Activated CD8-positive, alpha-beta T cell treated with anti-CD3 and anti-CD28 coated beads, Interleukin-2, amount 10 ng/mL, durations not matched to agents 7 days and 5 days (primary cell): ENCODE measurements at places on chromosomes 4 and X.

DNA sequence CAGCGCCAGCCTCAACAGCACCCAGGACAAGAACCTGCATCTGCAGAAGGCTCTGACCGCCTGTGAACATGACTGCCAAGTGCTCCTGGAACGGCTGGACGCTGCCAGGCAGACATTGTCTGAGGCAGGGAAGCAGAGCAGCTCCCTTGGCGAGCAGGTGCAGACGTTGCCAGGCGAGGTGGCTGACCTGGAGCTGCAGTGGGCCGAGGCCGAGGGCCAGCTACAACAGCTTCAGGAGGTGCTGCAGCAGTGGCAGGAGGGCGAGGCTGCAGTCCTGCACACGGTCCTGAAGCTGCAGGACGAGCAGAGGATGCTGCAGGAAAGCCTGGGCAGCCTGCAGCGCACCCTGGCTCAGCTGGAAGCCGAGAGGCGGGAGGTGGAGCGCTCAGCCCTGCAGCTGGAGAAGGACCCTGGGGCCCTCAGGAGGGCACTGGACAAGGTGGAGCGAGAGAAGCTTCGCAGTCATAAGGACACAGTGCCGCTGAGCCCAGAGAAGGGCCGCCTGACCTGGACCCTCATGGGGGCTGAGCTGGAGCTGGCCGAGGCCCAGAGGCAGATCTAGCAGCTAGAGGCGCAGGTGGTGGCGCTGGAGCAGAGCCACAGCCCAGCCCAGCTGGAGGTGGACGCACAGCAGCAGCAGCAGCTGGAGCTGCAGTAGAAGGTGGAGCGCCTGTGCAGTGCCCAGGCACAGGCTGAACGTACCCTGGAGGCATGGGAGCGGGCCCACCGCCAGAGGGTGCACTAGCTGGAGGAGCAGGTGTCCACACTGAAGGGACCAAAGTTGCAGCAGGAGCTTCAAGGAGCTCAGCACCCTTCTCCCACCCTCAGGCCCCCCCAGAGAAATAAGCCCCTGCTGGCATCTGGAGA, 16.4 kb downstream of the SMIM10L2A start:
- H3K36me3 ChIP-seq = no peaks in the 10 kb centered on the region
- no peak overlapping the region for H3K27ac ChIP-seq

DNA sequence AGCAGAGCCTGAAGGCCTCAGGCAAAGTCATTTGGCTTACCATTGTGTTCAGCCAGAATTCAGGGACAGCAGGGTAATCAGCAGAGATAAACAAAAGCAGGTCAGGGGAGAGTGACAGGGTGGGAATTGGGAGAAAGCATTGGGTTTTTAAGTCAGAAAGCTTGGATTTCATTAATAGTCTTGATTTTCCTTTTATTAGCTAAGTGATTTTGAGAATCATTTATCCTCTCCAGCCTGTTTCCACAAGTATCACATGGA, 410.1 kb downstream of the HNRNPD start:
- H3K27ac ChIP-seq = no peak overlapping the region
- H3K36me3 ChIP-seq = no peaks in the 10 kb centered on the region
- DNase-seq = no peak
- peaks cover 7% of the 10 kb centered on the region for H3K4me1 ChIP-seq
- H3K27me3 ChIP-seq = peaks cover 10% of the 10 kb centered on the region
- H3K4me3 ChIP-seq = no peak overlapping the region

- no peak overlapping the region for H3K27ac ChIP-seq
- peaks cover 2% of the 10 kb centered on the region for H3K36me3 ChIP-seq
- DNase-seq = no peak
- H3K4me1 ChIP-seq = peaks cover 37% of the 10 kb centered on the region
Observed at GRCh38 chrX:374596-374995, 12.1 kb downstream of the PPP2R3B start.

GRCh38 chr4:53520116-53520515, 71.2 kb downstream of the LNX1 start:
- H3K27me3 ChIP-seq = peaks cover 23% of the 10 kb centered on the region
- no peaks in the 10 kb centered on the region for H3K4me1 ChIP-seq
- H3K27ac ChIP-seq = no peak overlapping the region
- DNase-seq = no peak

GRCh38 chr4:95563638-95564337, 15.0 kb upstream of the UNC5C start:
- no peak overlapping the region for H3K27ac ChIP-seq
- DNase-seq = no peak
- no peaks in the 10 kb centered on the region for H3K4me1 ChIP-seq
- H3K36me3 ChIP-seq = no peaks in the 10 kb centered on the region

GRCh38 chr4:152089584-152089983, 328.8 kb upstream of the GATB start:
- peaks cover 28% of the 10 kb centered on the region for H3K4me1 ChIP-seq
- H3K27ac ChIP-seq = peak overlapping the region; percentile 55
- no peak overlapping the region for H3K4me3 ChIP-seq
- H3K27me3 ChIP-seq = no peaks in the 10 kb centered on the region
- no peak for DNase-seq

GRCh38 chr4:30172416-30172815, 547.8 kb upstream of the PCDH7 start:
- no peaks in the 10 kb centered on the region for H3K36me3 ChIP-seq
- no peak overlapping the region for H3K27ac ChIP-seq
- H3K27me3 ChIP-seq = no peaks in the 10 kb centered on the region
- DNase-seq = no peak

DNA sequence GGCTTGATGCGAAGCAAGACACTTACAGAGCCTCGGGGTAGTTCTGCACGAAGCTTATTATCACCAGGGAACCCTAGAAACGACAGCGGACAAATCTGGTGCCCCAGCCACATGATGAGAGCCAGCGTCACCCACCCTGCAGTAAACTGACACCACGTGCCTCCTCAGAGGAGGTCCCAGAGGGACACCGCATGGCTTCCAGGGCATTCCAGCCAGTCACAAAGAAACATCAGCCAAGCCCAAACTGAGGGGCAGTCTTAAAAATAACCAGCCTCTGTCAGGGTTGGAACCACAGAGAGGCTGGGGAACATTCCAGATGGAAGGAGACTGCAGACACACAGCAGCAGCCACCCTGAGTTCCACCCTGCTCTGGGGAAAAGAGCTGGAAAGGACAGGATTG, 36.6 kb upstream of the HGFAC start:
- H3K4me3 ChIP-seq = no peak overlapping the region
- H3K4me1 ChIP-seq = no peaks in the 10 kb centered on the region
- DNase-seq = no peak

DNA sequence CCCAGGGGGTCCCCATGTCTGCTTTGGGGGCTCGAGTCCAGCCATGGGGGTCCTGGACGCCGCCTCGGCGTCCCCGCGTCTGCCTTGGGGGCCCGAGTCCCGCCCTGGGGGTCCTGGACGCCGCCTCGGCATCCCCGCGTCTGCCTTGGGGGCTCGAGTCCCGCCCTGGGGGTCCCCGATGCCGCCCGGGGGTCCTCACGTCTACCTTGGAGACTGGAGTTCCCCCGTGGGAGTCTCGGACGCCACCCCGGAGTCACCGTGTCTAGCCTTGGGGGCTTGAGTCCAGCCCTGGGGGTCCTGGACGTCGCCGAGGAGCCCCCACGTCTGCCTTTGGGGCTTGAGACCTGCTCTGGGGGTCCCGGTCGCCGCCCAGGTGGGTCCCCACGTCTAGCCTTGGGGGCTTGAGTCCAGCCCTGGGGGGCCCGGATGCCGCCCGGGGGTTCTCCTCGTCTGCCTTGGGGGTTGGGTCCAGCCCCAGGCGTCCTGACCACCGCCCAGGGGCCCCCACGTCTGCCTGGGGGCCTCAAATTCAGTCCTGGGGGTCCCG, 1.1 kb upstream of the GTPBP6 start:
- H3K36me3 ChIP-seq = peaks cover 6% of the 10 kb centered on the region
- peak overlapping the region; percentile 84 for H3K4me3 ChIP-seq
- H3K27me3 ChIP-seq = no peaks in the 10 kb centered on the region
- no peak for DNase-seq
- H3K27ac ChIP-seq = peak overlapping the region; percentile 87
- peaks cover 30% of the 10 kb centered on the region for H3K4me1 ChIP-seq

DNA sequence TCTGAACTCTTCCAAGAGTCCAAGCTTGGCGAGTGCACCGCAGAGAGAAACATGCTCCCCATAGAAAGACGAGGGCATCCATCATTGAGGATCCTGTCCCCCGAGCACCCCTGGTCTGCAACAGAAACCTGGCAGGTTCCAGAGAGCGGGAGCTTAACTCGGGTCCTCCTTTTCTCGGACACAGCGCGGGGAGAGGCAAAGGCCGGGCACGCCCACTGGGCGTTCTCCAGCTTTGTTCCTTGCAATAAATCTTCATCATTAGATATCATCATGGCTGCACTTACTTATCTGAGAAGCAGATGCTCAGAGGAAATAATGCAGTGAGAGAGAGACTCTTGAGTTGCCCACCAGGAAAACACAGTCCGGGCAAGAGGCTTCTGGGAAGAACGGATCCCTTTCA, 90.1 kb upstream of the PSAPL1 start:
- no peak overlapping the region for H3K4me3 ChIP-seq
- DNase-seq = no peak
- no peaks in the 10 kb centered on the region for H3K36me3 ChIP-seq
- H3K27ac ChIP-seq = no peak overlapping the region
- peaks cover 19% of the 10 kb centered on the region for H3K4me1 ChIP-seq
- H3K27me3 ChIP-seq = peaks cover 26% of the 10 kb centered on the region

- H3K4me1 ChIP-seq = no peaks in the 10 kb centered on the region
- H3K27me3 ChIP-seq = no peaks in the 10 kb centered on the region
- no peaks in the 10 kb centered on the region for H3K36me3 ChIP-seq
- DNase-seq = no peak
- no peak overlapping the region for H3K4me3 ChIP-seq
Observed at GRCh38 chrX:135923353-135923752, 29.8 kb downstream of the SAGE1 start.

DNA sequence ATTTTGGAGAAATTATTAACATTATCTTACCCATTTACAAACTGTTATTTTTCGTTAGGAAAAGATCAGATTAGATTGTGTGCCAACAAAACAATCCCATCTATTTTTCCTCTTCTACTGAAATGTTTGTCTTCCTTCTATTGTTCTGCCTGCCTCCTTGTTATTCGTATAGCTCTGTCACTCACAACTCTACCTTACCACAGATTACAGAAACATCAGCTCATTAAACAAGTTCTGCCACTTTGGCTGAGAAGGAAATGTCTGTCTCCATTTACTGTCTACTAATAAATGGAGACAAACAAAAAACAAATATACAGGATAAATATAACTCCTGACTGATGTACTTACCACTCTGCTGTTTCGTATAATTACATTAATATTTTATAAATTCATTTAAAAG, 211.4 kb downstream of the ENOX2 start:
- H3K27me3 ChIP-seq = no peaks in the 10 kb centered on the region
- peaks cover 1% of the 10 kb centered on the region for H3K36me3 ChIP-seq
- no peaks in the 10 kb centered on the region for H3K4me1 ChIP-seq
- no peak overlapping the region for H3K27ac ChIP-seq
- DNase-seq = no peak
- no peak overlapping the region for H3K4me3 ChIP-seq

DNA sequence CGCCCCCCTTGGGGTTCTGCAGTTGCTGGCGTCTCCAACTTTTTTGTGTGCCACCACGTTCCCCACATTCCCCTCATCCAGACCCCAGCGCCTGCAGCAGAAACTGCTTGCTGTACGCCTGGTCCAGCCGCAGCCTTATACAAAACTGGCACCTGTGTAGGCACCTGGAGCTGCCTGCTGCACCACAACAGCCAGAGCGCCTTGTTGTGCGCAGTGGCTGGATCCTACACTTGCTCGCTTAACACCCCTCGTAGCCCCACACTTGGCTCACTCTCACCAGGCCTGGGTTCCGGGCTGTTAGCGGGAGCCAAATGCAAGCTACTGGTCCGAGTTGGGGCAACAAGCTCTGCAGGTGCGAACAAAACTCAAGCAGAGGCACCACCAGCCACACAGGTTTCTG, 136.8 kb downstream of the TECRL start:
- DNase-seq = no peak
- no peaks in the 10 kb centered on the region for H3K27me3 ChIP-seq
- H3K36me3 ChIP-seq = no peaks in the 10 kb centered on the region
- no peak overlapping the region for H3K27ac ChIP-seq

- DNase-seq = no peak
- H3K36me3 ChIP-seq = no peaks in the 10 kb centered on the region
- H3K4me3 ChIP-seq = no peak overlapping the region
- H3K27me3 ChIP-seq = peaks cover 66% of the 10 kb centered on the region
- H3K4me1 ChIP-seq = peaks cover 10% of the 10 kb centered on the region
Observed at GRCh38 chrX:119997570-119997969, 54.0 kb upstream of the NKAP start.

DNA sequence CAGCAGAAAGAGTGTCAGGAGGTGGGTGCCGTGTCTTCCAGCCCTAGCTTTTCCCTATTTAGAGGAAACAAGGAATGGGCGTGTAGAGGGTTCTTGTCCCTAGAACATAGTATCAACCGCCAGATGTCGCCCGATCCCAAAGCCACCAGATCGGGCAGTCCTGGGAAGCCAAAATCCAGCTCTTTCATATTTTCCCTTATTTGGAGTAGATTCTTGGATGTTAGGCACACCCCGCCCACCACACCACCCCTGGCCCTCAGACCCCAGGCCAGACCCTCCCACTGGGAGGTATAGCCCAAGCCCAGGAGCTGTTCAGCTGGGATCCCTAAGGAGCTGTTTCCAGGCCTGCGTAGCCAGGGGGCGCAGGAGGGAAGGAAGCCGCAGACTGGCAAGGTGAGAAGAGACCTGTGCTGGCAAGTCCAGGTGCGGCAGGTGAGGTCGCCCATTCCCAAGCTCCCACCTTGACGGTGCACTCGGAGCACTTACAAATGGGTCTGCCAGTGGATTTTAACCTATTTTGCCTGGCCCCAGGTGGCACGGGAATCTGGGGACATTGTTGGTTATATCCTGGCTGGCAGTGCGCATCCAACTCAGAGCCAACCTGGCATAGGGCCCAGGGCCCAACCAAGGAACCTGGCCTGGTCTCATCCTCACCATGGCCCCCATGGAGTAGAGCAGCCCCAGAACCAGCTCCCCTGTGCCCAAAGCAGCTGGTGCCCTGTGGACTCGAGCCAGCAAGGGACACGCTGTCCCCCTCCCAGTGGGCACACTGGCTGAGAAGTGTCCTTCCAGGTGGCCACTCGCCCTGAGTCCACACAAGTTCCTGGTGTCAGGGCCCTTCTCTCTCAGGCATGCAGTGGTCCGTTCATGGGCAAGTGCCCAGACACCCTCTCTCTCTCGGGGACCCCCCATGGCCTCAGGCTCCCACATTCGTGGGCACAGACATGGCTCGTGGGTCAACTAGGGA, 811 bp downstream of the FLNA start:
- no peaks in the 10 kb centered on the region for H3K27me3 ChIP-seq
- peak overlapping the region; percentile 72 for H3K27ac ChIP-seq
- H3K36me3 ChIP-seq = peaks cover 16% of the 10 kb centered on the region
- H3K4me1 ChIP-seq = peaks cover 31% of the 10 kb centered on the region

DNA sequence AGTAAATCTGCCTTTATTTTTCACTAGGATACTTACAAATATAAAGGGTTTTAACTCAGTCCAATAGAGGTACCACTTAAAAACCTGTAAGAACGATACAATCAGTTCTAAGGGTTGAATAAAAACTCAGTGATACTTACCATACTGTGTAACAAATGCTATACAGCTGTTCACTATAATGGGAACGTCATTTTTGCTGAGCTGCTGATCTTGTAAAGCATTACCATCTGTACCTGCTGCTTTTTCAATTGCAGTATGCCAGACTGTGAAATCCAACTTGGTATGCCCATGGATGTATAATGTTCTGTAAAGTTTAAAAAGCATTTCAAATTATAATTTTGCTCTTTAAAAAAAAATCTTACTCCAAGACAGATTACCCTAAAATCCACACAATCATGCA, 111.2 kb downstream of the ARAP2 start:
- no peaks in the 10 kb centered on the region for H3K27me3 ChIP-seq
- H3K27ac ChIP-seq = no peak overlapping the region
- H3K36me3 ChIP-seq = peaks cover 14% of the 10 kb centered on the region
- H3K4me3 ChIP-seq = no peak overlapping the region

GRCh38 chrX:153984351-153985178, 12.0 kb downstream of the TMEM187 start:
- peaks cover 67% of the 10 kb centered on the region for H3K4me1 ChIP-seq
- H3K4me3 ChIP-seq = peak overlapping the region; percentile 77
- peak overlapping the region; percentile 92 for H3K27ac ChIP-seq
- peaks cover 6% of the 10 kb centered on the region for H3K36me3 ChIP-seq
- no peaks in the 10 kb centered on the region for H3K27me3 ChIP-seq
